ENCODE measurements at places on chromosomes 16 and 17.

DNA sequence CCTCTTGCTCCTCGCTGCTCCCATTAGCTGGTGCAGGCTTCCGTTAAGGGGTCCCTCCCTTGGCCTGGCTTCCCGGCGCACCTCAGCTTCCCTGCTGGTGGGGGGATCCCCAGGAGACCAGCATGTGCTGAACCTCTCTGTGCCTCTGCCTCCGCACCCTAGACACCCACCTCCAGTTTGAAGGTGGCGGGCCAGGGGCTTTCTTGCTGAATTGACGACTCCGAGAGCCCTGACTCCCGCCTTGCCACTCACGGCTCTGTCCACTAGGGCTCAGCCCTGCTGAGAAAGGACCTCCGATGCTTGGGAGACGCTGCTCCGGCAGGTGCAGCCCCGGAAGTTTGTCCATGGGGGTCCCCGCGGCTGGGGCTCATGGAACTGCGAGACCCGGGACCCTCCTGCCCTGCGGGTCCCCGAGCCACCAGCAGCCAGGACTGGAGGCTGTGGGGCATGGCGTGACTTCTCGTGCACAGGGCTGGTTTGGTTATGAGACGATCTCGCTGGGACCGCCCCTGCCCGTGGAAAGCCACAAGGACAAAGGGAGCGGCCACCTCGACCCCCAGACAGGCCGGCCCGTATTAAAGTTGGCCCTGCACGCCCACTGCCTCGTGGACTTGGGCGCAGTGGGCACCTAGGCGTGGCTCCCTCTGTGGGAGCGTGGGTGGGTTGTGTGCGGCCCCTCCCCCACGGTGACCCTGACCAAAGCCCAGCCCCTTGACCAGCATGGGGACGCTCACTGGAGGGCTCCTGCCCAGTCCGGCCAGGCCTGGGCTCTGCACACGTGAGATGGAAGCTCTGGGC, 8.1 kb downstream of the CHMP6 start:
- no peak for DNase-seq

- DNase-seq, result no peak
Measured at GRCh38 chr16:65789161-65789945, 577.1 kb upstream of the CDH5 start.

- DNase-seq, result no peak
Measured at GRCh38 chr16:47826070-47826469, 329.7 kb downstream of the ABCC12 start.

DNA sequence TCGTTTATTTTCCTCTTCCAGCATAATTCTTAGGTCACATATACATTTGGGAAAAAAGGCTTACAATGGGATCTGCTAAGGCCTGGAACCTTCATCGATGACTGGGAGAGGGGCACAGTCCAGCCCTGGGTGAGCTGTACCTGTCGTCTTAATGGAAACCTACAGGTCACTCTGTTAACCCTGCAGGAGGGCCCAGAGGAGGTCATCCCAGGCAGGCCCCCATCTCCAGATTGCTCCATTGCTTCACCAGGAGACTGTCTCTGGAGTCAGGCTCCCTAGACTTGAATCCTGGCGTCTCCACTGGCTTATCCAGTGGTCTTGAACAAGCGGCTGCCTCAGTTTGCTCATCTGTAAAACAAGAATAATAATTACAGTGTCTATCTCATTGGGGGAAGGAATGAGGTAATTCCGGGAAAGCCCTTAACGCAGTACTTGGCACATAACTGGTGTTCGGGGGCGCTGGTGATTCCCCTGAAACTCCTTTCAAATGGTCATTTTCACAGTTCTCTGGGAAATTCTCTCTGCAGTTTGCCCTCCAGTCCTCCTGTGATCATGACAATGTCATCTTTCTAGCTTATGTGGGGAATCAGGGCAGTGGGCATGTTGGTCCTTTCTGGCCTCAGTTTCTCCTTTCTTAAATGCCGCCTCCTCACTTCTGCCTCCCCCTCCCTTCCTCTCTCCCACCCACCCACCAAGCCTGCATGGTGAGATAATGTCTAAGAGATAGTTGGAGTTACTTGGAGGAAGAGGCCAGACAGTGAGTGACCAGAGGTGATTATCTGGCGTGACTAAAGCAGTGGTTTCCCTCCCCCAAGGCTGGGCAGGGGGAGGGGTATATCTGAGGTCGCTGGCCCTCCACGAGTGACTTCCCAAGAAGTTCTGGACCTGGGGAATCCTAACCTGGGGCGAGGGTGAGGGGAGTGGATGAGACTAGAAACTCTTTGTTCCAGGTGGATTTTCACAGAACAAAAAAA, 31.3 kb upstream of the TAC4 start:
- no peak for DNase-seq

DNA sequence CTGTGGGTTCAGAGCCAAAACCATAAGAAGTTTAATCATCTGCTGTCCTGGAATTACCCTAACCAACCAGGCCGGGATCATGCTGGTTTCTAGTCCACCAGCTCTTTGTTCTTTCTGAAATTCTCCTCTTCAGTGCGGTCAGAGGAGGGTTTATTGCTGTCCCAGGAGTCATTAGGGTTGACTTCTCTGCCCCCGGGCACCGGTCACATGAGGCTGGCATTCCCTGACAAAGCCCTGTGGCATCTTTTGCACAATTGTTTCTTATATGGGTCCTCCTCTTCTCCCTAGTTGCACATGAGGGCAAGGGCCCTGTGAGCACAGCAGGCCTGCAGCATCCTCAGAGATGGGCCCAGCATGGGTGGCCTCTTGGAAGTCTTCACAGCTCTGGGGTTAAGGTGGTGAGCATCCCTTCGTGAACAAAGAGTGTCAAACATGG, 243.9 kb downstream of the IRF8 start:
- DNase-seq, result no peak

DNA sequence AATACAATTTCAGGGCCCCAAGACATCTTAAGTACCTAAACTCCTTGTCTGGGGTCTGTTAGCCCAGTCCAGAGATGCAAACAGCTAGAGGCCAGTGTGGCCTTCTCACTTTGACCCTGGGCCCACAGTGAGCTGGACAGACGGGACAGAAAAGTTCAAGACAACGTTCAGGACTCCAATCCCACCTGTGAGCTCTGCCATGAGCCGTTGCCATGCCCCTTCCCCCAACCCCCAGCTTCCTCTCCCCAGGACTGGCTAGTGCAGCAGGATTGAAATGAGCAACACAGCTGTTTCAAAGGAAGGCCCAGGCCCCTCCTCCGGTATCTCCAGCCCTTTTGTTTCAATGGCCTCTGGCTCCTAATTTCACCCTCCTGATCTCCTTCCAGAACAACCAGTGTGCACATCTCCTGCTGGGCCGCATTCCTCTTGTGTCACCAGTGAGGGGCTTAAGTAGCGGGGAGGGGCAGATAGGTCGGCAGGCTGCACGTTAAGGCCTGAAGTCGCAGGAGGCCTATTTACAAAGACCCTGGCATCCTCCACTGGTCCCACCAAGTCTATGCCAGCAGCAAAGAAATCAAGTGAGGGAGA, 11.3 kb downstream of the AXIN2 start:
- DNase-seq, result no peak
